CD8-positive, alpha-beta memory T cell (primary cell): ENCODE measurements at places on chromosomes 5 and 9.

DNA sequence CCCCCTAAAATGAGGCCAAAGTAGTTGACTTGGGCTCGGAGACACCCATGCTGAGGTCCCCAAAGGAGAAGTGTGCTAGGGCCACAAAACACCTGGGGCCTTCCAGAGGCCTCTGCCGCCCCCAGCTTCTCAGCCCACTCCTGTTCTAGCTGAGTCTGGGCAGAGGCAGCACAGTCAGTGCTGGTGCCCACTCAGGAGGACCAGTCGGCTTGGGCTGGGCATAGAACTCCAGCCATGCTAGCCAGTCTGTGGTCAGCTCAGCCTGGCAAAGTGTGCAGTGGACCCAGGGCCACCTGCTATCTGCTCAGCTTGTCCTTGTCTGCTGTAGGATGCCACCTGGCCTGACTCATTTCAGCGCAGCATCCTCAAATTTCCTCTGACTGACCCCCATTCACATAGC is 254.6 kb downstream of the FSTL4 start:
- DNase-seq: no peak
- H3K4me3 ChIP-seq: no peak overlapping the region
- no peaks in the 10 kb centered on the region for H3K36me3 ChIP-seq
- H3K4me1 ChIP-seq: no peaks in the 10 kb centered on the region

DNA sequence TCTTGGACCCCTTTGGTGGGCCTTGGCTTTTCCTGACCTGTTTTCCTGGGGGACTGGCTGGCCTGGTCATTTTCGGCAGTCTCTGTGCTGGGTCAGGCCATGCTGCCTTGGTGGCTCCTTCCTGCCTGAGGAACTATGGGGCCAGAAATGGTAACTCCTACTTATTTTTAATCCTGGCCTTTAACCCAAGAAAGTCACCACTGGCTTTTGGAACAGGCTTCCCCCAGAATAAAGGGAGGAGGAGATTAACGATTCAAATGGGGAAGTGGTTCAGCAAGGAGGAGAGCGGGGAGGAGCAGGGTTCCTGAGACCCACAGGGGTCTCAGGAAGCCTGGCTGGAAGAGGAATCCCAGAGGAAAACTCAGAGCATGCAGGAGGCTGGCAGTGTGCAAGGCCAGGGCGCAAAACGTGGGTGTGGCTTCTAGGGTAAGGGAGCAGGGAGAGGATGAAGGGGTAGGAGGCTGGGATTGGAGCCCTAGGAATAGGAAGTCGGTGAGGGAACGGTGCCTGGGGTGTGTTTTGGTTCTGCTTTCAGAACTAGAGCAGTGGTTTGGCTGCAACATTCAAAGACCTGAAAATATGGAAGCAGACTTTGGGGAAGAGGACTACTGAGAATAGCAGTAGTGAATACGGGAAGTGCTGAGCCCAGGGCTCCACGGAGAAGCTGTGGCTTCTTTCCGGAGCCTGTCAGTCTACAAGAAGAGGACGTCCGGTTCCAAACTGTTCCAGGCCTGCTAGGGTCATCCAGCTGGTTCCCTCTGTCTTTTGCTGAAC is 271.1 kb upstream of the KLF4 start:
- no peaks in the 10 kb centered on the region for H3K36me3 ChIP-seq
- no peaks in the 10 kb centered on the region for H3K27me3 ChIP-seq
- no peaks in the 10 kb centered on the region for H3K4me1 ChIP-seq
- H3K4me3 ChIP-seq: no peak overlapping the region

DNA sequence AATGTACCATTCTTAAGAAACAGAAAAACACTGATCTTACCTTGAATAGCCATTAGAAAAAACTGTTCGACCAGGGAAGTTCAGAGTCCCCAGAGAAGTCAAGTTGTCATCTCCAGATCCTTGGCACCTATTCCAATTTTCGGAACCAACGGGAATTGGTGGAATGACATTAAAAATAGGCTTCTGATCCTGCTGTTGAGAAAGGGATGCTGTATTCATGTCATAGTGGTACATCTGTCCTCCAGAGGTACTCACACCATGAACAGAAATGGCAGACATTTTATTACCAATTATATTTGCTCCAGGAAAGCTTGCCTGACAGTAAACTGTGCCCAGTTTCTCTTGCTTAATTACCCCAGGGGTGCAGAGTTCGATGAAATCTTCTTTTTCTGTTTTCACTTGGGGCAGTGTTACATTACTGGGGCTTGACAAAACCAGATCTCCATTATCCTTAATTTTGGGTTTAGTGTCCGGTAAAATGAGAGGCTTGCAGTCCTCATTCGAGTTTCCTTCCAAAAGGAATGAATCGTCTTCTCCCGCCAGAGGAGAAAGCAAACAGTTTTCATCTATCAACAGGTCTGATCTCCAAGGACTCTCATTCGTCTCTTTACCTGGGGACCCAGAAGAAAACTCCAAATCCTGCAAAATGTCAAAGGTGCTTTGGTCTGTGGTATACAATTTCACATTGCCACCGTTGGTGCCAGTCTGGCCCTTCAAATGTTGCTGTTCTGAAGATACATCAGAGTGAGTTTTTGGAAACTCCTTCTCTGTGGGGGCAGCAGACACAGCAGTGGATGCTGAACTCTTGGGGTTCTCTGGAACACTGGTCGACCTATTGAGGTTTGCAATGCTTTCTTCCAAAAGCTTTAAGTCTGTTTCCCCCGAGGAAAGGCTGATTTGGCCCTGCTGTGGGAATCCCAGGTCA is 3.6 kb downstream of the NR3C1 start:
- peak overlapping the region; percentile 43 for H3K4me3 ChIP-seq
- H3K27me3 ChIP-seq: no peaks in the 10 kb centered on the region
- no peak overlapping the region for H3K27ac ChIP-seq
- DNase-seq: no peak

DNA sequence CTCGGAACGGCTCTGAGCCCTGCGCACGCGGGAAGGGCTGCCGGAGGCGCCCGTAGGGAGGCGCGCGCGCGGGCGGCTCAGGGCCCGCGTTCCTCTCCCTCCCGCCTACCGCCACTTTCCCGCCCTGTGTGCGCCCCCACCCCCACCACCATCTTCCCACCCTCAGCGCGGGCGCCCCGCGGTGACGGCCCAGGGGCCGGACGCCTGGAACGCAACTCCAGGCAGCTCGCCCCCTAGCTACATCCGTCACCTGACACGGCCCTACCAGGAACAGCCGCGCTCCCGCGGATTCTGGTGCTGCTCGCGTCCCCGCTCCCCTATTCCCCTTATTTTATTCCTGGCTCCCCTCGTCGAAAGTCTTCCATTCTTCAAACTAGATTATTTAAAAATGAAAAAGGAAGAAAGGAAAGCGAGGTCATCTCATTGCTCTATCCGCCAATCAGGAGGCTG is at the start of gene CDKN2B-AS1:
Gene CDKN2B-AS1, plus strand, starts transcription at position 236 of the 450 bp plus-strand sequence.
- DNase-seq: peak; percentile 64
- peak within 1 kb of the TSS; percentile 90 for H3K27ac ChIP-seq
- peak within 1 kb of the TSS; percentile 87 for H3K4me3 ChIP-seq
- no peaks in the 10 kb centered on the region for H3K27me3 ChIP-seq
- H3K4me1 ChIP-seq: peaks cover 19% of the 10 kb centered on the region
- H3K36me3 ChIP-seq: no peaks in the 10 kb centered on the region

DNA sequence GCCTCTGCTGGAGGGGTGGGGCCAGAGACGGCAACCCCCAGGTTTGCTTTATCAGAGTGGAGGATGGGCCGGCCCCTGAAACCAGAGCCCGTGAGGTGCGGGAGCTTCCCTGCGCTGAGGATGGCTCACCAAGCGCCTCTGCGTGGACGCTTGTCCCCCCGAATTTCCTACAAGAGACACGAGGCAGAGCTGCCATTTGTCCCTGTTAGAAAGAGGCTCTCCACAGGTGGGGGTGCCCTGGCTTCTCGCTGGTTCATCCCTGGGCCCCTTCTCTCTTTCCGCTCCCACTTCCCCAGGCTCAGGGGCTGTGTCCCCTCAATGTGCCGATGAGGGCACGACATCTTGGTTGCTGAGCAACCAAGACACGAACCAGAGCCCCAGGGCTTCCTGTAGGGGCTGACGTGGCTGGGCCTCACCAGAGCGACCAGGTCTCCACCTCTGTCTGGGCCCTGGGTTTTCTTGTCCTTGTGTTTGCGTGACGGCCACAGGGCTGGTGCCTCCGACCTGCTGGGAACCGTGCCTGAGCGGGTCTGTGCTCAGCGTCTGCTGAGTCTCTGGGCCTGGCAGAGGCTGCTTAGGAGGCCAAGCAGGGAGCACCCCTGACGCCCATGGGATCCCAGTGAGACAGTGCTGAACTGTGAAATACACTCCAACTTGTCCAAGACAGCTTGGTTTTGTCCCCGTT is 119.6 kb upstream of the COL5A1 start:
- H3K4me1 ChIP-seq: no peaks in the 10 kb centered on the region
- H3K4me3 ChIP-seq: no peak overlapping the region
- no peak overlapping the region for H3K27ac ChIP-seq
- H3K36me3 ChIP-seq: no peaks in the 10 kb centered on the region

DNA sequence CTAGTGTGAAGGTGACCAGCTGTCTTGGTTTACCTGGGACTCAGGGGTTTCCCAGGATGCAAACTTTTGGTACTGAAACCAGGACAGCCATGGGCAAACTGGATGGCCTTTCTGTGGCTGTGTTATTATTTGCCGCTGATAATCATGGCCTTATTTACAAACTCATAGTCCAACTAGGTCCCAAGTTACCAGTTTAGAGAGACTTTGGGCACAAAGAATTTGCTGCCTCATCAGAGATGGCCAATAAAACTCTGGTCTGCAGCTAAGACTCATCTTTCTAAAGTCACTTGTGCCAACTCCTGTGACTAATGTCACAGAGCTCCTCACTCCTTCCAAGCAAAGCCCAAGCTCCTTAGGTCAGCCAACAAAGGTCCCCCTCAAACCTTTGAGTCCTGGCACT is 47.5 kb upstream of the PLPP6 start:
- no peak overlapping the region for H3K4me3 ChIP-seq
- DNase-seq: no peak
- no peaks in the 10 kb centered on the region for H3K36me3 ChIP-seq
- H3K4me1 ChIP-seq: peaks cover 3% of the 10 kb centered on the region

DNA sequence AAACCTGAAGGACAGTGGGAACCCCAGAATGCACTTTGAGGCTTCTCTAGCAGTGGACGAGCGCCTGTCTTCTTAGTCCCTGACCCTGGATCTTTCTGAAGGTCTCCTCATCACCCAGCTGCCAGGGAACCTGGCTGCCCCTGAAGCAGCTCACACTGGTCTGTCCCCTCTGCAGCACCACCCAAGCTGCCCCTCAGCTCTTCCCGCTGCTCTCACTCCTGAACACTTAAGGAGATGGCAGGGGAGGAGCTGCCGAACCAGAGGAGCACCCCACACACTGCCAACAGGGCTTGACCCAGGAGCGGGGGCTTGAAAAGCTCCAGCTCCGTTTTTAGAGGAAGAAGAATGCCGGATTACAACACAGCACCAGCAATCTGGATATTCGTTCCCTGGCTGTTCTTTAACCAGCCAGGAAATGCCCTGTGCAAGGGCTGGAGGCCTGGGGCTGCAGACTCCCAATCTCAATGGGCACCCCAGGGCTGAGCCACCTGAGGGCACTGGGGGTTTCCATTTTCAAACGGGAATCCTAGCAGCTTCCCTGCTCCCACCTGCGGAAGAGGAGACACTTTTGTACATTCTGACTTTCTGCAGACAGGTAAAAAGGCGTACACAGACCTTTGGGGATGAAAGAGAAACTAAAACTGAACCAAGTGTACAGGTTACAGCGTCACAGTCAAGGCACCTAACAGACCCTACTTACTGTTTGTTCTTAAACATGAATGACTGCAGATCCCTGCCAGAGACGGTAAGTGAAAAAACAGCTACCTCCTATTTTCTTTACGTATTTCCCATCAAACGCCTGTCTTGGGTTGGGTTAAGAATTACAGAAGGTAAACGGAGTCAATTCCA is 36.3 kb downstream of the GOLM1 start:
- H3K27me3 ChIP-seq: peaks cover 5% of the 10 kb centered on the region
- no peak for DNase-seq
- no peak overlapping the region for H3K4me3 ChIP-seq
- H3K27ac ChIP-seq: no peak overlapping the region
- H3K36me3 ChIP-seq: no peaks in the 10 kb centered on the region

GRCh38 chr5:40027400-40027799 is 602.6 kb upstream of the DAB2 start:
- H3K4me3 ChIP-seq: no peak overlapping the region
- H3K27me3 ChIP-seq: no peaks in the 10 kb centered on the region
- DNase-seq: no peak
- no peaks in the 10 kb centered on the region for H3K36me3 ChIP-seq

DNA sequence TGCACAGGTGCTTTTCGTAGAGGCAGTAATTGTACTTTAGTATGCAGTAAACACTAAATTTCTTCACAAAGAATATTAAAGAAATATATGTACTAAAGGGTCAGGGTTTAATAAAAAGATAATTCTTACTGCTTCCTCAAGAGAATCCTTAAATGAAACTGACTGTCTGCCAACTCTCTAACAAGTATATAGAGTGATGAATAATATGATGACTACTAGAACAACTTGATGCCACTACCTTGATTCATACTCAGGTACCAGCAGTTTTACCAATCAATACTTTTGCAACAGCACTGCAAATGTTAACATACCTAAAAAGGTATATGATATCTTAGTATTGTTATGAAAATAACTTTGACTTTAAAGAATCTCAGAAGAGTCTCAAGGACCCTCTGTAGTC is 3.8 kb downstream of the YIPF5 start:
- H3K27me3 ChIP-seq: no peaks in the 10 kb centered on the region
- H3K27ac ChIP-seq: no peak overlapping the region
- peaks cover 41% of the 10 kb centered on the region for H3K36me3 ChIP-seq
- H3K4me3 ChIP-seq: no peak overlapping the region

- no peak overlapping the region for H3K4me3 ChIP-seq
- H3K36me3 ChIP-seq: no peaks in the 10 kb centered on the region
- H3K27ac ChIP-seq: no peak overlapping the region
- H3K4me1 ChIP-seq: no peaks in the 10 kb centered on the region
Measured at GRCh38 chr5:103891151-103891550, 328.6 kb upstream of the NUDT12 start.

GRCh38 chr5:129698661-129699060 is 49.2 kb upstream of the MINAR2 start:
- no peak for DNase-seq
- H3K27me3 ChIP-seq: no peaks in the 10 kb centered on the region
- no peak overlapping the region for H3K4me3 ChIP-seq

- no peak overlapping the region for H3K4me3 ChIP-seq
- H3K27me3 ChIP-seq: no peaks in the 10 kb centered on the region
Measured at GRCh38 chr5:36502608-36503007, 103.8 kb upstream of the SLC1A3 start.

DNA sequence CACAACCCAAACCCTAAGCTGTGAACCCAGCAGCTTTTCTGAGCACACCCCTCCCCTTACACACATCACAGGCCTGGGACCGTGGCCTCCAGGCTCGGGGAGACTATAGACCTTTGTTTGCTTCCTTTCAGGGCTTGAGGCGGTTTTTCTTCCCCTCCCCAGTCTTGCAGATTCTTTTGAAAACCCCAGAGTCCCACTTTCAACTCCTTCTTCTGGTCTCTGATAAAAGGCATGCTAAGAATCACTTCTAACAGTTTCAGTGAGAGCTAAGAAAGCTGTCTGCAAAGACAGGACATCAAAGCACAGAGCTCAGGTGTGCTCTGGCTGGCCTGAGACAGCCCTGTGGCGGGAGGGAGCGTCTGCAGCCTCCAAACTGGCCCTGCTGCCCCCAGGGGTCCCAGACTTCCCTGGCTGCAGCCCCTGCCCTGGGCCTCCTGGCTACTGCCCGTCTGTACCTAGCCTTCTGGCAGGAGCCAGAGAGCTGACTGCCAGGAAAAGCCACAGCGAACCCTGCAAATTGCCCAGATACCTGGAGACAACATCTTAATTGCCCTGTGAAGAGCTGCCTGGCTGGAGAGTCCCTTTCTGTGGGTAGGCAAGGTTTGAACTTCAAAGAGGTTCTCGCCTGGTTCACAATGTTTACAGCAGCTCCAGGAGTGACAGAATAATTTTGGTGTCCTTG is 138.9 kb downstream of the GADD45G start:
- DNase-seq: no peak
- no peaks in the 10 kb centered on the region for H3K36me3 ChIP-seq
- peak overlapping the region; percentile 30 for H3K4me3 ChIP-seq
- H3K4me1 ChIP-seq: peaks cover 61% of the 10 kb centered on the region
- H3K27me3 ChIP-seq: no peaks in the 10 kb centered on the region

- H3K27ac ChIP-seq: no peak within 1 kb of the TSS
- H3K36me3 ChIP-seq: no peaks in the 10 kb centered on the region
Measured at GRCh38 chr9:119368681-119369581, at the start of gene BRINP1. Gene BRINP1 (minus strand): TSS chr9:119369435. CDS start chr9:119313355, 56,080 bp downstream.
